Activated naive CD4-positive, alpha-beta T cell treated with anti-CD3 and anti-CD28 coated beads, Interleukin-2, amount 50 U/mL, for 16 hours (primary cell): ENCODE measurements at places on chromosomes 1 and 21.

GRCh38 chr1:201302163-201303152, 19.2 kb downstream of the PKP1 start:
- no peak for DNase-seq

DNA sequence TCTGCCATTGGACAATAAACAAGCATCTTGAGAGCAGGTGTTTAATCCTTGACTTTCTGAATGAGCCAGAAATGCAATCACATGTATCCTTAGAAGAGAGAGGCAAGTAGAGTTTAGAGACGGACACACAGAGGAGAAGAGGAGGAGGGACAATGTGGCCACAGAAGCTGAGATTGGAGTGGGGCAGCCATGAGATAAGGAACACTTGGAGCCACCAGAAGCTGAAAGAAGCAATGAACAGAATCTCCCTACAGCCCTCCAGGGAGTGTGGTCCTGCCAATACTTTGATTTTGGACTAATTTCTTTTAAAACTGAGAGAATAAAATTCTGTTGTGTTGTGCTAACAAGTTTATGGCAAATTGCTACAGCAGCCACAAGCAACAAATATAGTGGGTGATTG, 141.0 kb downstream of the ATP6V1G3 start:
- DNase-seq, result no peak

GRCh38 chr21:46122758-46123683, 25.1 kb downstream of the COL6A2 start:
- peak; percentile 7 for DNase-seq

- no peak for DNase-seq
These were observed 392.9 kb downstream of the DSCAM start for GRCh38 chr21:40454057-40454456.

DNA sequence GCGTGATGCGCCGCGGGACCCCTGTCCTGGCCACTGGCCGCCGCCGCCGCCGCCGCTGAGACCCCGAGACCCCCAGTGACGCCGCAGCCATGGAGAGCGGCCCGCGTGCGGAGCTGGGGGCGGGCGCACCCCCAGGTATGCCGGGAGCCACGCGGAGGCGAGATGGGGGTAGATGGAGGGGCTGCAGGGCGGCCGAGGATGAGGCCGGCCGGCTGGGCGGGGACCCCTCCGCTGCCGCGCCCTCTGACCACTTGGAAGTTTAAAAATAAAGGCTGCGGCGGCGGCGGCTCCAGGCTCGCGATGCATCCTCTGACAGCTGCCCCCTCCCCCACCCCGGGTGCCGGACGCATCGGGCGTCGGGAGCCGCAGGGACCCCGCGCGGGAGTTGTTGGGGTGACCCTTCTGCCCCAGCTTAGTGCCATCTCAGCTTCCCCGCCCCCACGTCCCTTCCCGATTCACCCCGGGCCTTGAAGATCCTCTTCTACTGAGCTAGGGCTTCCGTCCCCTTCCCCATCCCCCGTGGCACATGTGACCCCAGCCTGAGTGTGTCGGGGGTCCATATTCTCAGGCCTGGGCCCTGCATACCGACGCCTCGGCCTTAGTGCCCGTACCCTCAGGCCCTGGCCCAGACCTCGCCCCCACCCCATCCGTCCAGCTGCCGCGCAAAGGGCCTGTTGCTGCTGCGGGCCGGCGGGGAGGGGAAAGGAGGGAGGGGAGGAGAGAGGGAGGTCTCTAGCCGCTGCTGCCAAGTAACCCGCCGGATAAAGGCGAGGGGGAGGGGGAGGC, 562 bp downstream of the MAP7D1 start:
- DNase-seq, result peak; percentile 68

DNA sequence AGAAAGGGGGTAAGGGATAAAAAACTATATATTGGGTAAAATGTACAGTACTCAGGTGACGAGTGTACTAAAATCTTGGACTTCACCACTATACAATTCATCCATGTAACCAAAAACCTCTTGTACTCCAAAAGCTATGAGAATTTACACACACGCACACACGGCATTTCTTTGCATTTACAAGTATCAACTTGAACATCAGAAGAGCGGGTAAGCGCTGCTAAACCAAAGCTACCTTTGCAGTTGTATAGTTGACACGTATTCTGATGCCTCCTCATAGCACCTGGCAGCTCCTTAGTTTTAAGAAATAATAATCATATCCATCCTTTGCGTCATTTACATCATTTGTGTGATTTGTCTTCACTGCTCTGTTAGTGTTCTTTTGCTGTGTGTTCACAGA, 17.6 kb downstream of the CDC42BPA start:
- no peak for DNase-seq

DNA sequence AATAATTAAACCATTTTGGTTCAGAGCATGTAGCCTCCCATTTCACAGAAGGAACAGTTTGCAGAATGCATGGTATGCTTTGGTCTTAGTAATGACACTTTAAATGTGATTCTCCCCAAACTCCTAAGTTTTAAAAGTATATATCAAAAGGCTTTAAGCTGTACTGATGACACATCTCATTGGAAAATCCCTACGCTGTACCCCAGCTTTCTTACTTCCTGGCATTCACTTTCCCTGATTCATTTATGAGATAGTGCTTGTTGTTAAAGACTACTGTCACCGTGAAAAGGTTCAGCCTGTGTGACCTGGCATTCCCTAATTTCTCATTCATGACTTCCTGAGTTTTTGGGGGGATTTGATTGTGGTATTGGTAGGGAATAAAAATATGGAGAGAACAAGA, 53.4 kb downstream of the MPZL1 start:
- no peak for DNase-seq

DNA sequence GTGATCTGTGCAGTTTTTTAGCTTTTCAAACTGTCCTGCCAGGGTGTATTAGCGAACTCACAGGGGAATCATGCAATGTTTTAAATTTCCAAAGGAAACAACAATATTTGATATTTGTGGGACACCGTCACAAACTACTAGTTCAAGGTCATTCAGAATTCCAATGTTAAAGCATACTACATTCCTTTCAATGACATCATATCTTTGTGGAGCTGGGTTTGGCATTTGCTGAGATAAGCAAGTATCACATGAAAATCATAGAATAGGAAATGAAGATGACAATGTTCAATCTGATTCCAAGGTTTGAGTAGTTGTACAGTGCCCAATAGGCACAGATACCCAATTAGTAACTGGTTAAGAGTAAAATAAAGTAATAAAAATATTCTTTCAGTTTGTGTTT, 35.6 kb downstream of the NUF2 start:
- no peak for DNase-seq

DNA sequence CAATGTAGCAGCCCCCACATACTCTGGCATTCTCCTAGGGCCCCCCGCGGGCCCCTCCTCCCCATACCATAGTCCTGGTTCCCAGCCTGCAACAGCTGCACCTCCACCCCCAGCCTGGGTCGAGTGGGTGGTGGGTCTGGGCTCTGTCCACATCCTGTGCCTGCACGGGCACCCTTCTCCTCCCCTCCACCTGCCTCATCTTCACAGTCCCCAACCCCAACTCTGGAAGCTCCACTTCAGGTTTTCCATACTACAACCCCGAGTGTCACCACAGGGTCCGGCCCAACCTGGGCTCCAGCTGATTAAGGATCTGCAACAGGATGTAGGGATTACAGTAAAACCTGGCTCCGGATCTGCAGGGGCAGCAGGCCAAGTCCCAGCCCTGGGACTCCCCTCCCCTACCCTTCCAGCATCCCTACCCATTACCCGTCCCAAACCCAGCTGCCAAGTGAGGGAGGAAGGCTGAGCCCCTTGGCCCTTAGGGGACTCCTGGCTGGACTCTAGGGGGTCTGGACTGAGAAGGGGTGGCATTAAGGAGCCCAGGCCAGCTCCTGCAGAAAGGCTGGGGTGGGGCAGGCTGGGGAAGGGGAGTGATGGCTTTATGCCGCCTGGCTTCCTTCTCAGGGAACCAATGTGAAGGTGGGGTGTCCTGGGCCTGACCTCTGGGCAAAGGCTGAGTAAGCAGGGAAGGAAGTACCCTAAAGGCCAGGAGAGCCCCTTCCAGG, 116.8 kb downstream of the CASZ1 start:
- DNase-seq, result no peak

DNA sequence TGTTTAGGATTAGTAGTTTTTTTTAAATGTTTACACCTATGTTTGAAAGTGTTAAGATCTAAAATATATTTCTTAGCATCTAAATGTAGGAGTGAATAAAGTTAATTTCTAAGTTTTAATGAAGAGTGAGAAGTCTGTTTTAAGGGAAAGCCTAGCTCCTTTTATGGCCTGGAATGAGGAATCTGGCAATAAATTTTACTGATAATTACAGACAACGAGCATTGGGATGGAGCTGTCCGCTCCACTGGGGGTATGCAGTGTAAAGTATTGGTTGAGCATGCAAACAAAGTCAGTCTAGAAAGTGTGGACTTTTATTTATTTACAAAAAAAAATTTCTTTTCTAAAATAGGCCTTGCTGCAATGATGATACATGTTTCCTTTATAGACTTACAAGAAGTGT, 19.0 kb downstream of the CLIC6 start:
- DNase-seq, result no peak

DNA sequence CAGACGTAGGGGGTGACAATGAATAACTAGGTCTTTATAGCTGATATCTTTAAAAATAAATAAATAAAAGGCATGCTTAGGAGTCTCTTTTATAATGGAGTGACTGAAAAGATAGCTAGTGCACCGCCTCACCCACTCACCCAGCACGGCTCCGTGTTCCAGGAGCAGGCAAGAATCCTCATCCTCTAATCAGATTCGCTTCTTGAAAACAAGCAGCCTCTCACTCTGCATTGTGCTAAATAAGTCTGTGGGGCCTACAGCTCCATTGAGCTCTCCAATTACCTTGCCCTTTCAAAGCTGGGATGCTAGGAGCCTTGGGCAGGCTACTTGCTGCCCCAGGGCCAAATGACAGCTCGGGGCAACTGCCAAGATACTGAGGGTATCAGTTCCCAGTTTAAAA, 91.5 kb downstream of the TIAM1 start:
- DNase-seq, result no peak

DNA sequence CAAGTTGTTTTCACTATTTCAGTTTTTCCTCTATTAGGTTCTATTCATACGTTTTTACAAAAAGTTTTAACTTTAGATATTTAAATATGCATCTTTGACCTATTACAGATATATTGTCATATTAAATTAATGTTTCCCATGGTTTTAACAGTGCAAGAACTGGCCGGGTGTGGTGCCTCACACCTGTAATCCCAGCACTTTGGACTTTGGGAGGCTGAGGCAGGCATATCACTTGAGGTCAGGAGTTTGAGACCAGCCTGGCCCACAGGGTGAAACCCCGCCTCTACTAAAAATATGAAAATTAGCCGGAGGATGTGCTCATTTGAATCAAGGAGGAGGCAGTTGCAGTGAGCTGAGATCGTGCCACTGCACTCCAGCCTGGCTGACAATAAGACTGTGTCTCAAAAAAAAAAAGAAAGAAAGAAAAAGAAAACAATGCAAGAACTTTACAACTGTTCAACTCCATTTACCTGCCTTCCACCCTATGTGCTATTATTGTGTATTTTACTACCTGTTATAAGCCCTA, 19.8 kb upstream of the TINAGL1 start:
- no peak for DNase-seq

DNA sequence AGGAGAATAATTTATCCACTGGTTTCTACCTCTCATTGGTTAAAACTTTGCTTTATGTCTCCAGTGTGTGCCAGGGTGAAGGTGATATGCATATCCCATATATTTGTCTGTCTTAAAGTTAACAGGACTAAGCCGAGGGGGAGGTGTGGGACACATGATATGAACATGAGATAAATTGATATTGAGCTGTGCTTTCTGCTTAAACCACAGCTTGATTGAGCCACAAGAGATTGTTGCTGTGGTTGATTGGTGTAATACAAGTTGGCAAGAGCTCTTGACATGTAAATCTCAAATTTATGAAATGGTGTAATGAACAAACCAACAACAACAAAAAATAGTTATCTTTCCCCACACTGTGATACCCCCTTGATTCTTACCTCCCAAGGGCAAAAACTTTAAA, 1295.5 kb upstream of the NCAM2 start:
- no peak for DNase-seq

- no peak for DNase-seq
These were observed 59.3 kb downstream of the ACP6 start for GRCh38 chr1:147611021-147611426.

DNA sequence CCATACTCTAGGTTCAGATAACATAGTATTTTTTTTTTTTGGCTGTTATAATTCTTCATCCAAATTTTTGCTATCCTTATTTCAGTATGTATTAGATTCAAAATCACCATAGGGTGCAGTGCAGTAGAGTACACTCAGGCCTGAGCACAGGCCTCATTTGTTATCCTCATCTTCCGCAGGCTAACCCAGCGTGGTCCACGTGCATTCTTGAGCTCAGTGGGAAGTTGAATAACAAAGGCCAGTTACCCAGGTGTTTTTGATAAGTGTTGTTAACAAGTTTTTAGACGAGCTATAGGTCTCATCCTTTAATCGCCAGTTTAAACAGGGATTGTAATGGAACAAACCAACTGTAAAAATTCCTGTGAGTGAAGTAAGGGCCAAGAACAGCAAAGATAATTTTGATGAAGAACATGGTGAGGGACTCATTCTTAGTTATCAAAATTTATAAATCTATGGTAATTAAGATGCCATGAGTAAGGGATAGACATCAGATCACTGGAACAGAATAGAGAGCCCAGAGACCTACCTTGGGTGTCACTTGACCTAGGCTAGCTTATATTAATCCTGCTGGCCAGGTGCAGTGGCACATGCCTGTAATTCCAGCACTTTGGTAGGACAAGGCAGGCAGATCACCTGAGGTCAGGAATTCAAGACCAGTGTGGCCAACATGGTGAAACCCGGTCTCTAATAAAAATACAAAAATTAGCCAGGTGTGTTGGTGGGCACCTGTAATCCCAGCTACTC, 22.0 kb downstream of the FLVCR1 start:
- no peak for DNase-seq

DNA sequence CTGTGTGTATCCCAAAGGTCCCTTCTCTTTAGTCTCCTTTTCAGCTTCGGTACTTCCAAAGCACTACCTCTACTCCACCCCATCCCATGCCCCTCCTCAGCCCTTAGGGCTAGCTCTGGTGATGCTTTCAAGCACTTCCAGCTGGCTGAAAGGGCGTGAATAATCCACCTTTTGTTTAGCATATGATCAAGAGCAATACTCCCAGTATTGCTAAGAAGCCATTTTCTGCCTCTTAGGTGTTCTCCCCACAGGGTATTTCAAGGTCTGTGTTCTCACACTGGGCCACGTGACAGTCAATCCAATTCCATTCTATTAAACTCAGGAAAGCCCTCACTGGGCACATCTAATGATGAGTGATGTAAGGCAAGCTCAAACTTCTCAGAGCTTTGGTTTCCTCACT, 298.5 kb upstream of the PROX1 start:
- no peak for DNase-seq

- peak; percentile 42 for DNase-seq
These were observed 19.4 kb downstream of the PDE4B start for GRCh38 chr1:65812065-65812464.
